NCI-H146 (cell line): ENCODE measurements at places on chromosomes 13 and 19.

GRCh38 chr13:73702419-73703071, 431.7 kb downstream of the KLF12 start:
- peak; percentile 22 for DNase-seq

DNA sequence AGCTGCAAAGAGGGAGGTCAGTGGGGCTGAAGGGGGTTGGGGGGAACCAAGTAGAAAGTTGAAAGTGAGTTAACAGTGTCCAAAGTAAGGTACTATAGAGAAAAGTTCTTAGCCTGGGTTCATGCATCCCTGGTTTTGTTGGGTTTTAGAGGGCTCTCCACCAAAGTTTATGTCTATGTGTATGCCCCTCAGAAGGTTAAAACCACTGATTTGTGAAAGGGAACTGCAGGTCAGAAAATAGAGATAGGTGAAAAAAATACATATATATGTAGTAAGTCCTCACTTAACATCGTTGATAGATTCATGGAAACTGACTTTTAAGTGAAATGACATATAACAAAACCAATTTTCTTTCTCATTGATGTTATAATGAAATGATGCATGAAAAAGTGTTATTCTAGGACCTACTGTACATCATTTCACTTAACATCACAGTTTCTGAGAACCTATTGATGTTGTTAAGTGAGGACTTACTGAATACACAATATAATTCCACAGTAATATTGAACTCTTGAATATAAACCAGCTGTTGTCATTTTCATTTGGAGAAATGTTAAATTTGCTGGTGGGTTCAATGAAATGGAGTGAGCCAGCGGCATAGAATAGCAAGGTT, 9.6 kb downstream of the DGKH start:
- DNase-seq, result no peak

GRCh38 chr13:97660594-97661260, 226.8 kb downstream of the RAP2A start:
- DNase-seq, result no peak

DNA sequence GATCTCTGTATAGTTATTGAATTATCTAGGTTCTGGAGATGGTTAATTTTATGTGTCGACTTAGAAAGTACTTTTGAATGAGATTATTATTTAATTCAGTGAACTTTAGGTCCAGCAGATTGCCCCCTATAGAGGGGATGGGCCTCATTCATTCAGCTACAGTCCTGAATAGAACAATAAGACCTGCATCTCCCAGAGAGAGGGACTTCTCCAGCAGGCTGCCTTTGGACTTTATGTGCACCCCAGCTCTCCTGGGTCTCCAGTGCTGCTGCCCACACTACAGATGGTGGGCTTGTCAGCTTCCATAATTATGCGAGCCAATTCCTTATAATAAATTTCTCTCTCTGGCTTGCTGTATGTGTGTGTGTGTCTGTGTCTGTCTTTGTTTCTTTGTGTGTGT, 39.3 kb upstream of the KL start:
- no peak for DNase-seq

- no peak for DNase-seq
Observed at GRCh38 chr13:64293923-64294322, 2878.3 kb upstream of the PCDH20 start.

DNA sequence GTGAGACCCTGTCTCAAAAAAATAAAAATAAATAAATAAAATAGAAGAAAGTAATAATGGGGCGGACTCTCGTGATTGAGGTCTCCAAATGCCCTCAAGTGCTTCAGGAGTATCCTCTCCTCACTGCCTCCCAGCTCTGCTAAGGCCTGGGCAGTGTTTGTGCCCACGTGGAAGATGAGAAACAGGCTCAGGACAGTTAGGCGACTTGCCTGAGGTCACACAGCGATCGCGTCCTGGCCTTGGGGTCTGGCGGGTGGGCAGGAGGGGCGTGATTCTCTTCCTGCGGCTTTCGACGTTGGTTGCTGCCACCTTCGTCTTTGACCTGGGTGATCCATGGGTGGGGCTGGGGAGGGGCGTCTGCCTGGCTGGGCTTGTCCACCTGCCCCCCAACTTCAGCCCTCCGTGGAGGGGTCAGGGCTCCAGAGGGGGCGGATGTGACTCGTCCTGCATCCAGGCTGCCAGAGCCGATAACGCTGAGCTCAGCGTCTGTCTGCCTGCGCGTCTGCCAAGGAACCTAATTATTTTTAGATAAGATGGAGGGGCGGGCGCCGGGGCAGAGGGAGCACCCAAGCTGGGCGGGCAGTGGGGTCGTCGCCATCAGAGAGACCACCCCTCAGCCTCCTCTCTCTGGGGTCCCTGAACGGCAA, 56.9 kb downstream of the NFIC start:
- DNase-seq, result no peak

GRCh38 chr13:110398564-110399507, 91.8 kb downstream of the COL4A2 start:
- no peak for DNase-seq

- DNase-seq, result peak; percentile 33
Observed at GRCh38 chr13:80339563-80339911, 1.4 kb downstream of the SPRY2 start.
